Stimulated activated CD4-positive, alpha-beta T cell treated with anti-CD3 and anti-CD28 coated beads, Interleukin-4, amount 100 ng/mL, for 48 hours (primary cell): ENCODE measurements at places on chromosomes 16 and 17.

DNA sequence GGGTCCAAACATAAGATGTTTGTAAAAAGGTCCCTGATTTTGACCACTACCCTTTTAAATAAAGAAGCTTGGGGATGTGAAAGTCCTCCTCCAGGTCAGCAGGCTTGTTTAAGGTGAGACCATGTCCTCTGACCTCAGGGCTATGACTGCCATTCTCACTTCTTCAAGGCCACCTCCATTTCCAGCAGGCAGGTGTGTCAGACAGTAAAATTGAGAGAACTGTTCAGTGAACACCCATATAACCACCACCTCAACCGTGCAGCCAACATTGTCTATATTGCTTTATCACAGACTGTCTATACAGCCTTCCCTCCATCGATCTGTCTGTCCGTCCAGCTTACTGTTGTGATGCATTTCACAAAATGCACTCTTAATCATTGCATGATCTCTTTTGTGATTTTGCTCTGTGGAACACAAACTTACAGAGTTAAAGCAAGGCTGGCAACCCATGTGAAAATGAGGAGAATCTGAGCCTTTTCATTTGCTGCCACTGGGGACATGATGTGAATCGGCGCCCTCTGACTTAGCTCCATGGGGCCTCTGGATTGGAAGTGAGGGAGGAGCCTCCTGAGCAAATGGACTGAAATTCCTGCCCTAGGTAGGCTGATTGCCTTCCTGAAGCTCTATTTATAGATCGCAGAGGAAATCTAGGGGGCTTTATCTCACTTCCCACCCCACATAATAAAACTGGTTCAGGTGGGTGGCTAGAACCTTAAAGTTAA lies 53.8 kb downstream of the ZNRF1 start:
- DNase-seq, result no peak

GRCh38 chr17:77281122-77281903 lies 140.5 kb downstream of the SEC14L1 start:
- DNase-seq, result peak; percentile 38

- no peak for DNase-seq
These were observed 29.9 kb downstream of the CIBAR2 start for GRCh38 chr16:85082173-85083050.

- no peak for DNase-seq
These were observed 7.2 kb downstream of the SUPT4H1 start for GRCh38 chr17:58344791-58345157.

GRCh38 chr16:11024333-11025053 lies 80.1 kb downstream of the CLEC16A start:
- DNase-seq, result no peak
